Stimulated activated CD8-positive, alpha-beta memory T cell treated with anti-CD3 and anti-CD28 coated beads, Interleukin-4, amount 100 ng/mL, for 1 hour (primary cell): ENCODE measurements at places on chromosomes 2 and 18.

- no peak for DNase-seq
Measured at GRCh38 chr18:23994361-23994902, 20.1 kb upstream of the TTC39C start.

DNA sequence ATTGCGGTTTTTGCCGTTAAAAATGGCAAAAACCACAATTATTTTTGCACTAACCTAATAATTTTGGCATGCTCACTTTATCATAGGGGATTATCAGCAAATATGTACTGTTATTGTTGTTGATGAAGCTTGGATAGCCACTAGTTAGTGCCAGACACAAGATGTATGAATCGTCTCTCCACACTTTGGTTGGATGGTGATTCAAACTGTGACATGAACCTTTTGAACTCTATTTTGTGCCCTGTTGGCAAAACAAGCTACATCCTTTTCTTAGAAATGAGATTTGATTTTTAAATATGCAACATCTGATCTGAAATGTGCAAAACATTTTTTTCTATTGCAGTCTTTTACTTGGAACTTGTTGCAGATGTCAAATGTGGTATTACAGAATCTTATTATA is 48.8 kb upstream of the DTNB start:
- DNase-seq: no peak

GRCh38 chr2:23377771-23378170 is 7.2 kb upstream of the KLHL29 start:
- DNase-seq: no peak

DNA sequence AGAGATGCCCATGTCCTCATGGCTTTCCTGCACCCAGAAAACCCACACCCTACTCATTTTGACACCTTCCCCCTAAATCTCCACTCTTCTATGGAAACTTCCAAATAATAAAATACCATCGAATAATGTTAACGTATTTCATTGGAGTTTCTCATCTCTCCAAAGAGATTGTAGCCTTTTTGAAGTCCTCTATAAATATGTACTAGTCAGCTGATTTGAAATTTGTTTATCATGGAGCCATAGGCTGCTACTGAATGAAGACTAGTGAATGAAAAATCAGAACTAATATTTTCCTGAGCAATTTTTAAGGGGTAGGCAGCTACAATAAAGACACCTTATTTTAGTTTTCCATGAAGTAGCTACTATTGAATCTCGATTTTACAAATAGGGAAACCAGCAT is 226.1 kb upstream of the EPAS1 start:
- DNase-seq: no peak

GRCh38 chr18:58359218-58359617 is 269.7 kb downstream of the ALPK2 start:
- no peak for DNase-seq

DNA sequence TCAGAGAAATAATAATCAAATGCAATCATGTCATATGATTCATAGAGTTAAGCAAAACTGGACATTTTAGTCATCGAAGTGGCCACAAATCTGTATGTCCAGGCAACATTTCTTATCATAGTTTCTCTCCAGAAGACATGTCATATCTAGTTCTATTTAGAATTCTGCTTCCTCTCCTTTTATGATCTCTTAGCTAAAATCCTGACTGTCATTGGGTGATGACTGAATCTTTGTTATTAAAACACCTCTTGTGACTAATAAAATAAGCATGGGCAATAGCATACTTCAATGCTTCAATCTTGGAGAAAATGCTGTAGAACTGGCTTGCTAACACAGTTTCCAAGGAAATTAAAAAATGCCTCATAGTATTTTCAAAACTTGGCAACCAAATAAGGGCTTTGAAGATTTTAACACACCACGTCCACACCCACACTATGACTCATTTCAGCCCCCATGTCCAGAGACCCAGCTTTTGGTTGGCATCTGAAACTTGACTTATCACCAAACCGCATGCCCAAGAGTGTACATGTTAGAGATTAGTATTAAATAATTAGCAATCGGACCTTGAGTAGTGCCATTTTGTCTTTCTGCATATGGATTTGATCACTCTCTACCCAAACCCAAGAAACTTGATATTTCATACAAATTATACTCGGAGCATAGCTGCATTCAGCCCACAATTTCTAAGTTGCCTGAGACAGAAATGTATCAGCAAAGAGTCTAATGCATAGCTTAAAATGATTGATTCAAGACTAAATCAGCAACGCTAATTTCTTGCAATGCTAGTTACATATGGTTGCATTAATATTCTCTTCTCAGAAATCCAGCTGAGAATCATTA is 106.5 kb upstream of the ETAA1 start:
- DNase-seq: no peak

- DNase-seq: no peak
Measured at GRCh38 chr18:52288403-52289004, 51.5 kb upstream of the DCC start.

DNA sequence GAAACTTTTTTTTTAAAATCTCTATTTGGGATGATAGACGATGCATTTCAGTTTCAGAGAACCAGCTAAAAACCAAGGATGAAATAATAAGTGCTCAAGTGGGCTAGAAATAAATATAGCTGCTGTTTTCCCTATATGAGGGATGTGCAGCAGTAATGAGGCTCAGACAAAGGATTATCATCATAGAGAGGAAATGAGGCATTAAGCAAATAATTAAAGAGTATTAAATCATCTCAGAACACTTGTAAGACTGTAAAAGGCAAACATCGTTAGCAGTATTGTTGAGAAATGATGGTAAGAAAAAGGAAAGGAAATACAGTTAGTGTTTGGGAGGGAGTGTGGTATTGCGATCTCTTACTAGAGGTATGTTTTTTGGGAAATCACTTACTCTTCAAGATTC is 233.5 kb downstream of the TGIF1 start:
- DNase-seq: no peak

DNA sequence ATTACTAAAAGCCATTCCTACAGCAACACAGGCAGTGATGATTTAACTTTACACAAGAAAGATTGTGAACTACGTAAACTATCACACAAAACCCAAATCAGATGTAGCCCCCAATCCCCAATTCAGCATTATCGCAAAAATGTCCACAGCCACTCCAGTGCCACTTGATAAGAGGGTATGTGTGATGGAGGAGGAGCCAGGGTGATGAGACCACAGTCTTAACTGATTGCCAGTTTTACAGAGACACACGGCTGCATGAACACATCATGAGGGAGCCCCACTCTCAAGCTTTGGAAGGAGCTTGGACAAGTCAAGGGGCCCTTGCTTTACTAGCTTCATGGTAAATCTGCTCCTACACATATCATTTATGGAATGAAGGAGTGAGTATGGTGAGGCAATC is 116.0 kb downstream of the FAM161A start:
- no peak for DNase-seq

- DNase-seq: no peak
Measured at GRCh38 chr2:9252002-9252357, 45.4 kb downstream of the ASAP2 start.

GRCh38 chr2:4576075-4576474 is 872.7 kb downstream of the DCDC2C start:
- no peak for DNase-seq

GRCh38 chr2:73036766-73037165 is 34.7 kb downstream of the SFXN5 start:
- DNase-seq: no peak

- DNase-seq: no peak
Measured at GRCh38 chr2:55156984-55157383, 75.1 kb downstream of the CLHC1 start.

GRCh38 chr2:82994151-82994550 is 1464.9 kb downstream of the SUCLG1 start:
- DNase-seq: no peak
